Epithelial cell of prostate (primary cell): ENCODE measurements at places on chromosomes 12 and 14.

GRCh38 chr12:89768586-89769482 is 60.2 kb upstream of the ATP2B1 start:
- peak; percentile 98 for DNase-seq

- DNase-seq, result no peak
Measured at GRCh38 chr12:38123566-38124246, 192.9 kb upstream of the ALG10B start.

DNA sequence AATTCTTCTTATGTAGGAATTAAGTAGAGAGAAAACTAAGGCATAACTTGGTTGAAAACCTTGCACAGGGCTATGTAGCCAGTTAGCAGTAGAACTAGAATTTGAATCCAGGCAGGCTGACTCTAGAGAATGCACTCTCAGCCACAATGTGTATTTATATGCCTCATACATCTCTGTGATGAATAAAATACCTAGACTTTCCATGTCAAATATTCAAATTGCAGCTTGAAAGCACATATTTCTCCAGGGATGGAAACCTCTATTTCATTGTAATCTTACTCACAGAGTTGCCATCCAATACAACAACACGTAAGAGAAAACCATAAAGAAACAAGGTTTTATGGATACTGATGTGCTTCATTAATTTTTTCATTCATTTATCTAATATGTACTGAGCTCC is 256.0 kb upstream of the FLRT2 start:
- no peak for DNase-seq

DNA sequence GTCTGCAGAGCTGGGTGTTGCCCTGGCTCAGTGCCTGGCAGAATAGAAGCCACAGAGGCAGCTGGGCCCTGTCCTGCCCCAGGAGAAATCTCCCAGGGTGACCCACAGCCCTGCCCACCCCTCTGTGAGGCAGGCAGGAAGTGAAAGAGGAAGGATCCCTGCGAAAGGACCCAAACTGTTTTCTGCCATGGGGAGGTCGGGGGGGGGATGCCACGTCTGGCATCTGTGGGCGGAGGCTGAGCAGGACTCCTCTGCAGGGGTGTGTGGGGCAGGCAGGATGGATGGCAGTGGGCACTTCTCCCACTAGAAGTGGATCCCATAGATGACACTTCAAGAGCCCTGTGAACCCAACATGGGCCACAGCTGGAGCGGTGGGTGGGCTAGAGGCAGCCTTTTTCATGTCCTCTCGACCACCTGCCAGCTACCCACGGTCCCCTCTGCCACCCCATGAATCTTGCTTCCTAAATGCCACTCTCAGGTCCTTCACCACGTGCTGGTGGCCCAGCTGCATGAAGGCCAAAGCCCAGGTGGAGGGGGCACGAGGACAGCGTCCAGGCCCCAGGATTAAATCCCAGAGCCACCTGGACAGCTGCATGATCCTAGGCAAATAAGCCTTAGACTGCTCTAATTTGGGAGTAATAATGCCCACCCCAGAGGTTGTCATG is 3.6 kb downstream of the PAPLN start:
- DNase-seq, result no peak

DNA sequence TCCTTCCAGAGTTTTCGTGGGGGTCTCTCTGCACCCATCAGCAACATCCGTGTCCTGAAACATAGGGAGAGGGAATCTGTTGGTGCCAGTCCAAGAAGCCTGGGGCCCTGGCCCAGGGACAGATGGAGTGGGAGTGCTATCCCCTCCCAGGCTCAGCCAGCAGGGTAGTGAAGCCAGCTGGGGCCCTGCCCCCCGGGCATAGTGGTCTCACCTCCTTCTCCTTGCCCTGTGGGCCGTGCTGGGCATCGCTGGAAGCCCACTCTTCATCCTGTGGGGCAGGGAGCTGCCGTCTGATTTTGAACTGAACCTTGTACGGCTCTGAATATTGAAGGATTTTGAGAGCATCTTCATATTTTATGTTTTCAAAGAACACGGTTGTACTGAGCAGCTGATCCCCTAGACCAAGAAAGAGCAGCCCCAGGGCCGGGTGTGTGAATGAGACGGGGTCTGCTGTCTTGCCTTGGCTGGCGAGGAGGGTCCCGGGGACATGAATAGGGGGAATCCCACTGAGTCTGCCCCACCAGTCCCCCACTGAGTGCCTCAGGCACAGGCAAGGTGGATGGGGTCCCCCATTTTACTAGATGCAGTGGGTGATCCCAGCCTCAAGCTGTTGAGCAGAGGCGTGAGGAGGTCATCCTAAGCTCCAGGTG is 23.3 kb downstream of the AHNAK2 start:
- DNase-seq, result no peak
